ENCODE measurements at places on chromosomes 13 and 19.

DNA sequence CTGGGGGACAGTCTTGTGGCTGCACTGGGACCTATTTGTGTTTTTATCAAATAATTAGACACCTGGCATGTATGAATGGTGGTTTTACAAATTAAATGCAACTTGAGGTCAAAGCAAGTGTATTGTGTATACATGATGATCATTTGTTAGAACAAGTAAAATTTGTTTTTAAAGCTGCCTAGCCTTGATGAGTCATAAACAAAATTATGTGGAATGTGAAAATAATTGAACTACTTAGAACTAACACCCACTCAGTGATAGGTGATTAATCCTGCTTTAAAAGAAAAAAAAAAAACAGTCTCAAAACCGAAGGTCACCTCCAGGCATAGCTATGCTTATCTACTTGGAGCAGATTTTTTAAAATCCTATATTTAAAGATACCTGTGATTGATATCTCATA lies 770.3 kb upstream of the SLITRK5 start:
- no peak for DNase-seq

GRCh38 chr19:14183741-14184350 lies 22.1 kb downstream of the ADGRL1 start:
- DNase-seq = no peak

- no peak for DNase-seq
These were observed 1196.2 kb downstream of the PCDH9 start for GRCh38 chr13:66033924-66034323.

- DNase-seq = no peak
These were observed 151.7 kb upstream of the MIR17HG start for GRCh38 chr13:91195789-91196188.

DNA sequence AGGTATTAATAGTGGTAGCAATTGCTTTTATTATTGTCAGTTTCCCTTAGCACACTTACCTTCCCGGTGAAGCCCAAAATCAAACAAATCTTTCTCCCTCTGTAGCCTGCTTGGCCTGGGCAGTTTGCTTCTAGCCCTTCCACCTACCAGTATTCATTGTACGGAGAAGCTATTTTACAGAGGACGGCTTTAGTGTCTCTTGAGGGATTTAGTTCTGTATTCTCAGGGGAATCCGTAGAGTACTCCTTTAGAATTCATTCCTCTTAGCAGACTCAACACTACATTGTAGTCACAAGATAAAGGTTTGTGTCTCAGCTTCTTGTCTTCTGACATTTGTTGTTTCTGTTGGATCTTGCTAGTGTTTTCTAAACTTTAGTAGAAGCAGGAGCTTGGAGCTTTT lies 24.1 kb upstream of the WTIP start:
- DNase-seq = no peak

- no peak for DNase-seq
These were observed 96.1 kb downstream of the MYO16 start for GRCh38 chr13:108725471-108725870.

GRCh38 chr19:57870225-57870624 lies 18.6 kb downstream of the ZNF814 start:
- no peak for DNase-seq

GRCh38 chr13:37403776-37404527 lies 194.6 kb downstream of the POSTN start:
- no peak for DNase-seq

- DNase-seq = peak; percentile 9
These were observed 7.0 kb downstream of the FAM124A start for GRCh38 chr13:51229101-51229719.

- DNase-seq = no peak
These were observed 91.8 kb downstream of the COL4A2 start for GRCh38 chr13:110398564-110399507.

DNA sequence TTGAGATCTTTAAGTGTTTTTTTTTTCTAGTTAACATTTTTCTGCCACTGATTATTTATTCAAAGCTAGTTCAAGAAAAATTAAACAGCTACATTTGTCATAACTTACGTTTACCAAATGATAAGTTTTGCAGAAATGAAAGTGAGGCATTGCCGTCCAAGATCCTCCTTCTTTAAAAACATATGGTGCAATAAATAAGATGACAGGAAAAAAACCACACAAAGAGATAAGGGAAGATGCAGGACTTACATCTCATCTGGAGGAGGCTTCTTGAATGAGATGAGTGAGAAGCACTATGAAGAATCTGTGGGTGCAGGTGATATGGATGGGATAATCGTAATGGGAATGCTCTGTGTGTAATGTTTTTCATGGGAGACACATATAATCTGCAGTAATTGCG lies 12.4 kb downstream of the TNFSF13B start:
- DNase-seq = no peak

DNA sequence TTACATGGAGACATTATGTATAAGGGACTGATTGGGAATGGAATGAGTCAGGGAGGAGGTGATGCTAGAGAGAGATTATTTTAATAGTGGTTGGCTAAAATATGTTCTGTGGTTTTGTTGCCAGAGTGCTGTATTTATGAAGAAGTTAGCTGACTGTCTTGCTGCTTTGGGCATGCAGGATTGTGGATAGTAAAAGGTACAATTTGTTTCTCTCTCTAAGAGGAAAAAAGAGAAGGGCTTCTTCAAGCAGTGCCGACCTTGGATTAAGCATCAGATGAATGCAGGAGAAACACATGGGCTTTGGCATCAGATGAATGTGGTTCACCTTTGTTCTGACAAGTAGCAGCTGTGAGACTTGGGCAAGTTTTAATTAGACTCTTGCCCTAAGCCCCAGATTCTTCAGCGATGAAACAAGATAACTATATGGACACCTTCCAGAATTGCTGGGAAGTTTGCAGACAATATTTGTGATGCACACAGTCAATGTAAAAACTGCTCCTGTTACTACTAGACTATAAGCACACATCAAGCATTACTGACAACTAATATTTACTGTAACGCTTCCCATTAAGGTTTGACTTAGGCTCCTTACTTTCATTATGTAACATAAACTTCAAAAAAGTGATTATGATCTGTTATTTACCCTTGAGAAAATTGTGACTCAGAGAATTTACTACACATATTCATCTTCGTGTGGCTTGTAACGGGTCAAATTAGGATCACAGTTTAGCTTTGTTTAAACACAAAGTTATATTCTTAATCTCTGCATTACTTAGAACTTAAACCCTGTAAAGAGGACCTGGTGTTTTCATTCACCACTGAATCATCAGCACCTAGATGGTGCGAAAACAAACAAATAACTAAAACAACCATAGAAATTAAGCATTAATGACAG lies 824.0 kb downstream of the PCDH9 start:
- DNase-seq = no peak

DNA sequence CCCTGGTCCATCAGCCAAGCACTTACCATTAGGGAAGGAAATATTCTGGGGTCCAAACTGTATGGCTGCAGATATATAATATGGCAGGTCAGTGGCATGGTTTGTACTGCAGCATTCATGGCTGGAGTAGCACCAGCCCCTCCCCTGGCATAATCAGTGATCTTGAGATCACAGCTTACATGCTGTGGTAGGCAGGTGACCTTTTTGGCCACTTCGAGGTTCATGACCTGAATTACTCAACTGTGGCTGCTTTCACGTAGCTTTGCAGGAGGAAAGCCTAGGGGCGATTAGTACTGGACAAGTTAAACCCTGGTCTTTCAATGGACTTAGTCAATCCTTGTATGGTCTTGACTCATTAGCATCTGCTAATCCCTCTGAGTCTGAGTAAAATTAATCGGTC lies 169.8 kb downstream of the SPRY2 start:
- DNase-seq = peak; percentile 47

DNA sequence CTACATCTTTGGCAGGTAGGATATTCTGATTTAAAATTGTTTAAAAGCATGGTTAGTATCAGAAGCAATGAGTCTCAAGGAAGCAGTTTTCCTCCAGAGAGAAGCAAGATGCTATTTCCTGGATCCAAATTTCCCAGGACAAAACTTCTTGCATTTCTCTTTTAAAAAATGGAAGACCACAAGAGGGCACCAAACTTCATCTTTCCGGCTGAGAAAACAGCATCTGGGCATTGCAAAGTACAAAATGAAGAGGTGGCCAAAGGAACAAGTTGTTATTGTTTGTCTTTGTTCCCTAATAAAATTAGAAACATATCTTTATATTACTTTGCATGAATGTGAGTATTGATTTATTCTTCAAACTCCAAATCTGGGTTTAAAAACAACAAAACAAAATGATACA lies 60.0 kb upstream of the LRCH1 start:
- no peak for DNase-seq

DNA sequence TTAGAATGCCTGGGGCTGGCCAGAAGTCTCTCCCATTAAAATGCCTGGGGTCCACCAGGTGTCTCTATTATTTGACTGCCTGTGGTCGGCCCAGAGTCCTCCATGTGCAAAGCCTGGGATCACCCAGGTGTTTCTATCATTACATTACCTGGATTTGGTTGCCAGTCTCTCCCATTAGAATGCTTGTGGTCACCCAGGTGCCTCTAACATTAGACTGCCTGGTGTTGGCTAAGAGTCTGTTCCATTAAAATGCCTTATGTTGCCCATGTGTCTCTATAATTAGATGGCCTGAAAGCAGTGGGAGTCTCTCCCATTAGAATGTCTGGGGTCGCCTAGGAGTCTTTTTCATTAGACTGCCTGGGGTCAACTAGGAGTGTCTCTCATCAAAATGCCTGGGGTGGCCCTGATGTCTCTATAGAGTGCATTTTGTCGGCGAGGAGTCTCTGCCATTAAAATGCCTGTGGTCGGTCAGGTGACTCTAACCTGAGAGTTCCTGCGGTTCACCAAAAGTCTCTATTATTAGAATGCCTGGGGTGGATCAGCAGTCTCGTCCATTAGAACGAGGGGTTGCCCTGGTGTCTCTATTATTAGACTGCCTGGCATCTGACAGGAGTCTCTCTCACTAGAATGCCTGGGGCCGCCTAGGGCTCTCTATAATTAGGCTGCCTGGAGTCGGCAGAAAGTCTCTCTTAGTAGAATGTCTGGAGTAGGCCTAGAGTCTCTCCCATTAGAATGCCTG lies 1540.5 kb downstream of the UQCRFS1 start:
- no peak for DNase-seq

DNA sequence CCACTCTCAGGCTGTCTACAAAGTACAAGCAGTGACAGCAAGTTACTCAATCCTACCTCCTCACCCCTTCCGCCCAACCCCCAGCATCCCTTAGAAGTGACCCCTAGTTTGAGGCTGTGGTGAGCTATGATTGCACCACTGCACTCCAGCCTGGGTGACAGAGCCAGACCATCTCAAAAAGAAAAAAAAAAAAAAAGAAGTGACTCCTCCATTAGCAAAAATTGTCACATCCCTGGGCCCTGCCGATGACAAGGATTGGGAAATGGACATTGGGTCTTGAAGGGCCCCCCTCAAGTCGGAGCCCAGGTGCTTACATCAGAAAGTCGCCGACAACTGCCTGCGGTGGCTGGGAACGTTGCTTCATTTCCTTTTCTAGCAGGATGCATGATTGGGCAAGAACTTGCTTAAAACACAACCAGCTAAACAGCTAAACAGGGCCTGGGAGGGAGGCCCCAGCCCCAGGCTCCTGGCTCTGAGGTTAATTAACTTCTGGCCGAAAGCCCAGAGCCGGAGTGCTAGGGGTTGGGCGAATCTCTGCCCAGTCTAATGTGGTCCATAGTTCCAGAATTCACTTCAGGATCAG lies 15.3 kb downstream of the RAB3D start:
- DNase-seq = no peak

- DNase-seq = peak; percentile 34
These were observed 57.9 kb upstream of the VSTM2B start for GRCh38 chr19:29467824-29468401.

DNA sequence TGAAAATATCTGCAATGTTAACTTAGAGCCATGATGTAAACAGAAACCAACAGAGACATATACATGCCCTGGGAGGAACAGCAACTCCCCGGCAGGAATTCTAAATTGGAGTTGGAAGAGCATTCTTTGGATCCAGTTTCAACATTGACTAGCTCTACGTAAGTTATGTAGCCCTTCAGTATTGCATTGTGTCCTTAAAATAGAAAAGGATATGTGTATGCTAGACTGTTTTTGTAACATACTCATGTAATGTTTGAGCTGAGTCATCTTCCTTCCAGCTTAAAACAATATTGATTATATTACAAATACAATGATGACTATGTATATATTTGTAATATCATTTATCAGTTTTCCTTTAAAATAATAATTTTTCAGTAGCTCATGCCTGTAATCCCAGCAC lies 1422.2 kb upstream of the PCDH20 start:
- DNase-seq = no peak

GRCh38 chr19:30386551-30387143 lies 14.5 kb downstream of the ZNF536 start:
- DNase-seq = no peak

DNA sequence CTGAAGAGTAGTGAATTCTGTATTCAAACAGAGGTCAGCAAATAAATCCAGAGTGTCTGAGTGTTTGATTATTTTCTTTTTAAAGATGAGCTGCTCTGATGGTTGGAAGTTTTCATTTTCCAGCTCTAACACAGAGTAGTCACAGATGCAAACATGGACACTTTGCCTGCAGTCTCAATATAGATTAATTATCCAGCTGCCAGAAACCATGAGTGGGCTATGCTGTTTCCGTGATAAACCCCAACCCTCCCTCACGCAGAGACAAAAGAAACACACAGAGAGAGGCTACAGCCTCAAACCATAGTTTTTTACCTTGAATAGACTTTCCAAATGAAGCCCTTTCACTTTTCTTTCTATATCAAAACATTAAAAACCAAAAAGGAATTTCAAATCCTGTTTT lies 884.7 kb downstream of the DIAPH3 start:
- no peak for DNase-seq

- DNase-seq = no peak
These were observed 56.0 kb upstream of the RGCC start for GRCh38 chr13:41401366-41401765.

GRCh38 chr13:32125751-32126150 lies 94.2 kb downstream of the FRY start:
- DNase-seq = no peak

DNA sequence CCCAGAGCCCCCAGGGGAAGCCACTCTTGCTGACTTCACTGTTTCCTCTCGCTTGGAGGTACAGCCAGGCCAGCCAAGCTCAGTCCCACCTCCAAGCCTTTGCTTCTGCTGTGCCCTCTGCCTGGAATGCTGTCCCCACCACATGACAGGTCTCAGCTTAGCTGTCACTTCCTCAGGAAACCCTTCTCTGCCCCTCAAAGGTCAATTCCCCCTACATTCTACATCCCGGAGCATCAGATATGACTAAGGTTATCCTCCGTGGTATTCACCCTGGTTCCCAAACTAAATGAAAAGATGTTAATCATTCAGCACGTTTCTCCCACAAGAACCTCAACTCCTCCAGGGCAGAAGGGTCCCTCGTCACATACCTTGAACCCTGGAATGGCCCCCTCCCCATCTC lies 53.5 kb downstream of the PTPRS start:
- DNase-seq = no peak

Measured in WERI-Rb-1 (cell line).